ENCODE measurements at places on chromosomes 11 and 22.

DNA sequence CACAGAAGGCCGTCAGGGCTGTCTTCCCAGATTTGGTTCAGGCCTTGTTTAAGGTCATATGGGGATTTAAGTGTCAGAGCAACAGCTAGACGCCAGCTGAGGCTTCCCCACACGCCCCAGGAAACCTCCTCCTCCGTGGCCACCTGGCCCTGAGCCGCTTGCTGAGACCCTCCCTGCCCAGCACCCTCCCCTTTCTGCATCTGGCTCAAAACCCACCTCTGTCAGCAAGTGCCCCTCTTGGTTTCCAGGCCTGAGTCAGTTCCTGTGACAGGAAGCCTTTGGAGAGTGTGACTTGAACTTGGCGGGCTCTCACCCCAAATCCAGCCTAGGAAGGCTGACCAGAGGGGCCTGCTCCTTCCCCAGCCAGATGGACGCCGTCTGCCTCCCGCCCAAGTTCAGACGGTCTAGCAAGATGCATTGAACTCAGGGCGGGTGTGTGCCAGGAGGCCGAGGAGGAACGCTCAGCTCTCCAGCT is 561 bp downstream of the FXYD2 start:
- DNase-seq: no peak

GRCh38 chr11:124978316-124978715 is 24.3 kb downstream of the CCDC15 start:
- DNase-seq: no peak

- no peak for DNase-seq
Observed at GRCh38 chr11:13962562-13963168, at the start of gene SPON1. Gene SPON1 (plus strand): TSS chr11:13962723. CDS start chr11:13962905, 182 bp downstream.

- no peak for DNase-seq
Observed at GRCh38 chr11:969651-970205, 44.1 kb downstream of the AP2A2 start.

DNA sequence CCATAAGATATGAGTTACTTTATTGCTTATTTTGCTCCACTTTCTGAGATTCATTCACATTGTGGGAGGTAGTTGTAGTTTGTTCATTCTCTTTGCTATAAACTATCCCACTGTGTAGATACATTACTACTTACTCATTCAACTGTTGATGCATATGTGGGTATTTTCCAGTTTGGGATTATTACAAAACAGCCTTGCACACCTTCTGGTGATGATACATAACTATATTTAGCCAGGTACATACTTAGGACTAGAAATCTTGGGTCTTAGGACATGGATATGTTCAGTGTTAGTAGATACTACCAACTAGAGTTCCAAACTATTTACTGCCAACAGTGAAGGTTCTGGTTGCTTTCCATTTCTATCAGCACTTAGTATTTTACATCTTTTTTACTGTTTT is 37.8 kb downstream of the BTG4 start:
- no peak for DNase-seq

All from activated CD8-positive, alpha-beta memory T cell treated with anti-CD3 and anti-CD28 coated beads for 1 hour (primary cell).